MG63 (cell line): ENCODE measurements at places on chromosomes 6 and 20.
A peak's percentile ranks its signal among the peaks of the same experiment; 100 is the strongest.

DNA sequence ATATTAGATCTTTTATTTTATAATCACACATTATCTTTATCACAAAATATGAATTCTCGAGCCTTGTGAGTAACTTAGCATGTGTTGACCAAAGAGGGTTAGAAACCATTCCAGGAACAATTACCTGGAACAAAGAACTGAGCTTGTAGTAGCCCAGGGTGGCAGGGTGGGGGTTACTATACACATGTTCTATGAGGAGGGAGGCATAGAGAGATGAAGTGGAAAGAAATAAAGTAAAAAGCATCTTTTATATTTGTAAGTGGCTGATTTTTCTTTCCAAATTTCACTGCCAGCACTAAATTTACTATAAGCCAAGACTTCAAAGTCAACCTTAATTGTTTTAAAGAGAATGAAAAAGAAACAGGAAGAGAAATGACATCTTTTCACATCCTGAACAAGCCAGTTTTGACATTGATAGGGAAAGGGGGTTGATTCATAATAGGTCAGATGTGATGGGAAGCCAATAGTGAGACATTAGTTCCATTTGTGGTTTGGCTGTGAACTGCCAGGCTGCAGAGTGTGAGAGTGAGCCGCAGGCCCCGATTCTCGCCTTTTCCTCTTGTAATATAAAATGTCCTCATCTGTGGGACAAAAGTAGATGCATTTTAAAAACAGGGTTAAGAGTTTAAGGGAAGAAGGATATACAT, 52.7 kb upstream of the MYB start:
- no peak for DNase-seq

- no peak for DNase-seq
Measured at GRCh38 chr6:35154947-35155346, 13.8 kb upstream of the TCP11 start.

- DNase-seq = peak; percentile 74
Measured at GRCh38 chr6:150266963-150267685, 101.7 kb upstream of the IYD start.

GRCh38 chr6:23731609-23732008, 394.4 kb upstream of the NRSN1 start:
- no peak for DNase-seq

GRCh38 chr6:56668158-56668557, 25.5 kb upstream of the DST start:
- DNase-seq = no peak

- DNase-seq = peak; percentile 66
Measured at GRCh38 chr6:117483004-117483644, 650 bp downstream of the DCBLD1 start.
